ENCODE measurements at places on chromosomes 13 and 19.

- DNase-seq, result no peak
Measured at GRCh38 chr13:97875911-97876310, 77.6 kb upstream of the IPO5 start.

DNA sequence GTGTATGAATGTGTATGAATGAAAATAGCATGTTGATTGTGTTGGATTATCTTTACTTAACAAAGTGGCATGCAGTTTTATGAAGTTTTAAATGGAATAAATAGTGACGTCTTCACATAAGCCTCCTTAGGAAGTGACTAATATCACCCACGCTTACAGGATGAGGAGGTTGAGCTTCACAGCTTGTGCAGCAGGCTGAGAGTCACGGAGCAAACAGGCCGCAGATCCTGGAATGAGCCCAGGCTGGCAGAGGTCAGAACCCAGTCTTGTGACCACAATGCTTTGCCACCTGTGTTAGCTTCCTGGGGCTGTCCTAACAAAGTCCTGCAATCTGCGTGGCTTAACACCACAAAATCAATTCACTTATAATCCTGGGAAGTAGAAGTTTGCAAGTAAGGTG, 20.8 kb downstream of the LAIR2 start:
- peak; percentile 96 for DNase-seq

DNA sequence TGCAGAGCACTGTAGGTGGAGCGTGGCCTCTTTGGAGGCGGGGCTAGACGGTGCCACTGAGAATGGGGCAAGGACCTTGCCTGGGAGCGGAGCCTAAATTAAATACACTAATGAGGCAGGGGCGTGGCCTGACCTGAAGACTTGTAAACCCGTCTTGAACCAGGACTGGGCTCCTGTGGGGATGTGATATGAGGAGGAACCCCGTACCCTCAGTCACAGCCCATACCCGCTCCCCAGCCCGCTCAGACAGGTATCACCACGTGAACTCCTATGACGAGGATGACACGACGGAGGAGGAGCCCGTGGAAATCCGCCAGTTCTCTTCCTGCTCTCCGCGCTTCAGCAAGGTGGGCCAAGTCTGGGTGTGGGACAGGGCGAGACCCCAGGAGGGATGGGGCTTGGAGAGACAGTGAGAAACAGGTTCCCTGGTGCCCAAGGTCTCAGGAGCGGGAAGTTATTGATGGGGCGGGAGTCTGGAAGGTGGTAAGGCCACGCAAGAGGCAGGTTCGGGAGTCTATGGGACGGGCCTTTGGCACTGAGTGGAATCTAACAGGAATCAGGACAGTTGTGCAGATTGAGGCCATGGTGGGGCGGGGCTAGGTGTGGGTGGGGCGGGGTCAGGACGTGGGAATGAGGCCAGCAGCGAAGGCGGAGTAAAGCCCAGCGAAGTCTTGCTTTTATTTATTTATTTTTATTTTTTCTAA, 14.7 kb downstream of the DNASE2 start:
- no peak for DNase-seq

DNA sequence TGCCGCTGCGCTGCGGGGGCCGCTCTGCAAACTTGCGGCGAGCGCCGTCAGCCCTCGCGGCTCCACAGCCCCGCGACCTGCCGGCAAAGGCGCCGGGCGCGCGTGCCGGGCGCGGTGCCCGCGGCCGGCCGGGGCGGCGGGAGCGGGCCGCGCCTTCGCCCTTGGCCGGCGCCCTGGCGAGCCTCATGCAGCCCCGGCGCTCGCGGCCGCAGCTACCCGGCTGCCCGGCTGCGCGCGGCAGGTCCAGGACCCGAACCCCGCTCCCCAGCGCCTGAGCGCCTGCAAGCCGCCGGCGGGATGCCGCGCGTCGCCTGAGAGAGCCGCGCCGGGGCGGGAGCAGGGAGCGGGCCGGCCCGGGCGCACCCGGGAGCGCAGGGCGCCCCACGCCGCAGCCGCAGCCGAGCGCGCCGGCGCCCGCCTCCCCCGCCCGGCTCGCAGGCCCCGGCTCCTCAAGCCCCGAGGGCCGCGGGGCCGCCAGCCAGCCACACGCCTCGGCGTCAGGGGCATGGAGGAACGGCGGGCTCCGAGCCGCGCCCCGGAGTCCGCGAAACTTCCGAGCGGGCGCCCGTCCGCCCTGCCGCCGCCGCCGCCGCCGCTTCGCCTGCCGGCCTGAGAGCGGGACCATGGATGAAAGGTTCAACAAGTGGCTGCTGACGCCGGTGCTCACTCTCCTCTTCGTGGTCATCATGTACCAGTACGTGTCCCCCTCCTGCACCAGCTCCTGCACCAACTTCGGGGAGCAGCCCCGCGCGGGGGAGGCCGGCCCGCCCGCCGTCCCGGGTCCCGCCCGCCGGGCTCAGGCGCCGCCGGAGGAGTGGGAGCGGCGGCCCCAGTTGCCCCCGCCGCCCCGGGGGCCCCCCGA, 564 bp downstream of the HS6ST3 start:
- DNase-seq, result peak; percentile 24

GRCh38 chr13:59545007-59545406, 618.7 kb downstream of the DIAPH3 start:
- DNase-seq, result no peak

- DNase-seq, result peak; percentile 29
Measured at GRCh38 chr19:1026783-1027649, 608 bp downstream of the CNN2 start.

GRCh38 chr19:44002566-44003460, at the start of gene ZNF230:
Gene ZNF230 (plus strand): TSS chr19:44002957. CDS start chr19:44007079, 4,122 bp downstream.
- peak; percentile 96 for DNase-seq

GRCh38 chr13:50721672-50721992, 121.9 kb downstream of the DLEU7 start:
- DNase-seq, result no peak

- peak; percentile 82 for DNase-seq
Measured at GRCh38 chr13:76884186-76884906, 1.9 kb downstream of the KCTD12 start.

DNA sequence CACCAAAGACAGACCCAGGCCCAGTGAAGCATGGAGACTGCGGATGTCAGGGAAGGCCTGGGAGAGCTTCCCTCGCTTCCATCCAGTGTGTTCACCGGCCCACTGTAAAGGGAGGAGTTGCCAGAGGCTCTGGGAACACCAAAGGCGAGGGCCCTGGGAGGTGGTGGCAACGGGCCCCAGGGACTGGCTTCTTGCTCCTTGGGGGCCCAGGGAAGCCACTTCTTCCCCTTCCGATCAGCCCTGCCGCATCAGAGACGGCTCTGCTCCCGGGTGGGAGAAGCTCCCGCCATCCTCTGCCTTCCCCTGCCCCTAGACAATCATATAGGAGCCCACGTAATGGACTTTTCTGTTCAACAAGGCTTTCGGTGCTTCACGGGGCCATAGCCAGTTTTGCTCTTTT, 83.4 kb upstream of the GPR183 start:
- no peak for DNase-seq

DNA sequence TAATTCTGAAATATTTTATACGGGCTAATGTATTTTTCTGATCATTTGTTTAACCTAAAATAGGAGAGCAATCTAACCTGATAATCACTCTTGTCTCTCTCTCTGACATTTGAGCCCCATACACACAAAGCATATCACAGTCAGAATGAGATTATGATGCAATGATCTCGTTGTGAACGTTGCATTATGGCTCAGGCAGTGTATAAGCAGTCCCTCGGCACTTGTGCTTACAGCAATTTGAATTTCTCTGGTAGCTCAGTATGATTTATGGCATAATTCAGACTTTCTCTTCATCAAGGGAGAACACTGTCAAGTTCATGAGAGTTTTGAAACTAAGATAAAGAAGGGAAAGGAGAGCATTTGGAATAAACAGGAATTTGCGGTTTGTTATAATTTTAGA, 256.1 kb downstream of the DACH1 start:
- DNase-seq, result no peak
